ENCODE measurements at places on chromosomes 16 and 17.

DNA sequence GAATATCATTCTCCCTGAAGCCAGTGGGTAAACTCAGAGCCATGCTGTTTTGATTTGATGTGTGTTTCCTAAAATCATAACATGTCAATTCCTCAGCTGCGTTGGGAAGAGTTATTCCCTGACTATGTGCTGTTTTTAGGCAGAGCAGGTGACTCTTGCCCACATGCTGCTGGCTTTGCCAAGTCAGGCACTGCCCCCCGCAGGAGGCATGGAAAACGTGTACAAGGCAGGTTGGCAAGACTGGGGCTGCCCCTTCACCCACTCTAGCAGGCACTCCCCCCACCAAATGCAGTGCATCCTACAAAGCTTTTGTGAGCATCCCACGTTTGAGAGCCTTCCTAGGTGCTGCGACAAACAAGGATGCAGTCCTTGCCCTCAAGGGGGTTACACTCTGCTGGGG, 38.3 kb upstream of the NAT9 start:
- no peak for DNase-seq

DNA sequence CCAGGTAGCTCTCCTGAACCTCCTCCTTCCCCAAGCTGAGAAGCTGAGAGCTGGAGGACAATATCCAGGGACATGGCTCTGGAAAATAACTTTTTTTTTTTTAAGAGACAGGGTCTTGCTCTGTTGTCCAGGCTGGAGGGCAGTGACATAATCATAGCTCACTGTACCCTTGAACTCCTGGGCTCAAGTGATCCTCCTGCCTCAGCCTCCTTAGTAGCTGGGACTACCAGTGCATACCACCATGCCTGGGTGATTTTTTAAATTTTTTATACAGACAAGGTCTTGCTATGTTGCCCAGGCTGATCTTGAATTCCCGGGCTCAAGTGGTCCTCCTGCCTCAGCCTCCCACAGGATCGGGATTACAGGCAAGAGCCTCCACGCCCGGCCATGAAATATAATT, 6.2 kb downstream of the SLC46A1 start:
- no peak for DNase-seq

- DNase-seq = no peak
These were observed 330.3 kb downstream of the SEC14L1 start for GRCh38 chr17:77470800-77471733.

DNA sequence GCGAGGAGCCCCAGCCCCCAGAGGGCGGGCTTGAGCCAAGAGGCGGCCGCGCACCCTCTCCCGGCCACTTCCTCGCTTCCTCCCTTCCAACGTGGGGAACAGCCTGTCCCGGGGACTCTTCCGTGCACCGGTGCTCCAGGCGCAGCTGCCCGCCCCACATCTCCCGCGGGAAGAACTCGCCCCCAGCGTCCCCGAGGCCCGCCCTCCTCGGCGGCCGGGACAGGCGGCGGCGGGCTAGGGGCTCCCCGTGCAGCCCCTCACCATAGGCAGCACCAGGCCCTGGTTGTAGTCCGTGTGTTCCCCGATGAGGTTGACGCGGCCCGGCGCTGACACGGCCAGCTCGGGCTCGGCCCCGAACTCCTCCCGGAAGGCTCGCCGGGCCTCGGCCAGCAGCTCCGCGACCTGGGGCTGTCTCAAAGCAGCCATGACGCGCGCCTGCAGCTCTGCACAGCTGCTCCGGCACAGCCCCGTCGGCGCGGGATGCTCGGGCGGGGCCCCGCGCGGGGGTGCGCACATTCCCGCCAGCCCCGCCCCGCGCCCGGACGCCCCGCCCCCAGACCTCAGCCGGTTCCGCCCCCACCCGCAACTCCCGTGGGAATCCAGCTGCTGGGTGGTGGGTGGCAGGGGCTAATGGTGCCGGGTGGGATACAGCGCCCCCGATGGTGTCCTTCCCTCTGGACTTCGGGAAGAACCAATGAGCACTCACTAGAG, at the start of gene GALK1:
Gene GALK1, minus strand, starts transcription at position 482 of the 711 bp plus-strand sequence. Its CDS starts 56 bp downstream, at position 426.
- DNase-seq = peak; percentile 55

DNA sequence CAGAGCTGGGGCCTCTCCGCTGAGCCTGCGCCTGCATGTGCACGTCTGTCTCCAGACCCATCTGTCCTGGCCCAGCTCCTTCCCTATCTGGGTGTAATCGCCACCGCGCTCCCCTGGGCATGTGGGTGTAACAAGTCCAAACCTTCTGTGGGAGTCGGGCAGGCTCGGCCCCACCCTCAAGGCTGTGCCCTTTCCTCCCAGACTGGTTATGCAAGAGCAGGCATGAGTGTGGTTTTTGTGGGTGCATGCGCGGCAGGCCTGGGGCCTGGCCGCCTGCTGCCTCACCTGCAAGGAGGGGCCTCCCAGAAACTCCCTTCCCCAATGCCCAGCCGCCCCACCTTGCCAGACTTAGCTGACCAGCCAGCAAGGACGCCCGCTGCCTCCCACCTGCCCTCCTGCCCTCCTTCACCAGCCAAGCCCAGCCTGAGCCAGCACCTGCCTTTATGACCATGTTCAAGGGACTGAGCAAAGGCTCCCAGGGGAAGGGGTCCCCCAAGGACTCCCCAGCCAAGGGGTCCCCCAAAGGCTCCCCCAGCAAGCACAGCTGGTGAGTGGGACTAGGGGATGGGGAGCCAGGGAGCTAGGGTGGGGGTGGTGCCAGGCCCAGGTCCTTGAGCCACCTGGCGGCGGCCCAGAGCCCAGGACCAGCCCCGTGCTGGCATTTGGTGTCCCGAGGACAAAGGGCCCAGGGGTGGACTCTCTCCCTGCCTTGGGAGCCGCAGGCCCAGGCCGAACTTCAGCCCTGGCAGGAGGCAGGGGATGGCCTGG, at the start of gene EVPLL:
Gene EVPLL, plus strand, starts transcription at position 342 of the 768 bp plus-strand sequence. CDS start 3,160 bp downstream, outside the sequence.
- no peak for DNase-seq

GRCh38 chr17:45942284-45942683, 47.9 kb downstream of the MAPT start:
- DNase-seq = no peak

- no peak for DNase-seq
These were observed 59.5 kb downstream of the CCDC182 start for GRCh38 chr17:57685499-57686132.

- DNase-seq = no peak
These were observed 85.7 kb downstream of the TIMM22 start for GRCh38 chr17:1082579-1082978.

DNA sequence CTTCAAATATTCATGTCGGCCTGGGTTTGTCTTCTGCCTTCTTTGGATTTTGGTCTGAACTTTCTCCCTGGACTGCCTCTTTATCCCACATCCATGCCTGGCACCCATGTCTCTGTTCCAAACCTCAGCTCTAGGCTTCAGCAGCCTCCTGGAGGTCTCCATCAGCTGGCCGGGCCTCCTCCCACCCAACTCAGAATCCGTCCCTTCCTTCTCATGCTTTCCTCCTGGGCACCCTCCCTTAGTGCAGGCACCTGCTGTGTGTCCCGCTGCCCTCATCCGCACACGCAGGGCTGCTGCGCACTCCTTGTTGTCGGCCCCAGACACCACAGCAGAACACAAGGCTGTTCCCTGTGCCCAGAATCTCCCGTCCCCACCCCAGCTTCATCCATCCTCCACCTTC, 14.0 kb downstream of the LDHD start:
- DNase-seq = no peak

DNA sequence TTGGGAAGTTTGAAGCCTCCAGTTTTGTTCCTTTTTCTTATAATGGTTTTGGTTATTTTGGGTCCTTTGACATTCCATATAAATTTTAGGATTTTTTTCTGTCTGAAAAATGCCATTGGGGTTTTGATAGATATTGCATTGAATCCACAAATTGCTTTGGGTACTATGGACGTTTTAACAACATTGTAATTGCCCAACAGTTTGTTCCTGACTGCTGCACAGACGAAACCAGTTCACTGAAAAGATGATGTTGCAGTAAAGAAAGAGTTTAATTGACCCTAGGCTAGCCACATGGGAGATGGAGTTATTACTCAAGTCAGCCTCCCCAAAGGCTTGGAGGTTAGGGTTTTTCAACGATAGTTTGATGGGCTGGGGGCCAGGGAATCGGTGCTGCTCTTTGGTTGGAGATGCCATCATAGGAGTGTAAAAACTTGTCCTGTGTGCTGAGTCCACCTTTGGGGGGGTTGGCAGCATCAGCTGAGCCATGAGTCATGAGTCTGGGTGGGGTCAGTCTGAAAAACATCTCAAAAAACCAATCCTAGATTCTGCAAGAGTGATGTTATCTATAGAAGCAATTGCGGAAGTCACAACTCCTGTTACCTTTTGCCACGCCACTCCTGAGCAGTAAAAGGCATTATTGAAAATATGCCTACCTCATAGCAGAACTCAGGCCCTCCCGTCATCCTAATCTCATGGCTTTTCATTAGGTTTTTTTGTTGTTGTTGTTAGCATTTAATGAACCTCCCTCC, 2.7 kb upstream of the PRSS41 start:
- DNase-seq = no peak

- DNase-seq = no peak
These were observed 146.9 kb downstream of the MSI2 start for GRCh38 chr17:57403236-57403635.

Data from T-cell (primary cell).